ENCODE measurements at places on chromosomes 7 and 10.

DNA sequence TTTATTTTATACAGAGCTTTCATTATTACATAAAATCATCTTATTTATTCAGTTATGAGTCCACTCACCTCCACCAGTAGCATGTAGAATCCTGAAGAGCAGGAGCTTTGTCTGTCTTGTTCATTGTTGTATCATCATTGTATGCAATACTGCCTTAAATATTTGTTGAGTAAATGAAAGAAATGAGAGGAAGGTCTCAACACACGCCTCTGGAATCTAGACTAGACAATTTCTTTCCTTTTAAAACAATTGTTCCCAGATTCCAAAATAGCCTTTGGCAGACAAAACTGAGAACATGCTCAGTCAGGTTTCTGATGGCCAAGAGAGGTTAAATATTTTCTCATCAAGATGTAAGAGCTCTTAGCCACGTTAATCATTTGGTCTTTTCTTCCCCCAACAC lies 173.1 kb upstream of the AGR3 start:
- no peak for DNase-seq

GRCh38 chr10:131772441-131772840 lies 128.4 kb upstream of the PPP2R2D start:
- no peak for DNase-seq

DNA sequence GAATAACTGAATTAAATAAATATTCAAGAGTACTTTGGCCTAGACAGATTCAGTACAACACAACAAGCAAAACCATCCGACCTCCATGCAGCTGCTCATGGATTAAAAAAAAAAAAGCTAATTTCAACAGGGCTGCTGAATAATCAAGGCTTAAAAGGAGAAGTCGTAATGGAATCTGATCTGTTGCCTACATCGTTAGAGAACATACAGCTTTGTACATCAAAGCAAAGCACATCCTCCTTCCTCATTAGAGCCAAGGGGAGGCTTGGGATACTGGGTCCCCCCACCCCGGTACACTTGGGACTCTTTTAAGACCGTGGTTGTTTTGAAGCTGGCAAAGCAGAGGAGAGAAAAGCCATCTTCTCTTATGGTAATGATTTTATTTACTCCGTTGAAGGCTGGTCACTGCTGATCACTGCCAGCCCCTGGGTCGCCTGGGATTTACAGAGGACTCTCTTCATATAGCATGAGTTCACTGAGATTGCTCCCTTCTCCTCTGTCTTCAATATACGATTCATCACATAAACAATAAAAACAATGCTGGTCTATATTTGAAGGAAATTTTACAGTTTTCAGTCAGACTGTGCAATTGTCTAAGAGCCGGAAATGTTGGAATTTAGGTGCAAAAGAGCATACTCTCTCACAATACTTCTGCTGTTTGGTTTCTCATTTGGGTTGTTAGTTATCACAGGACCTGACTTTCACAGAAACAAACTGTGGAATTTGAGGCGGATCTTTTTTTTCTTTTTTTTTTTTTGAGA lies 148.8 kb downstream of the FAM107B start:
- no peak for DNase-seq

DNA sequence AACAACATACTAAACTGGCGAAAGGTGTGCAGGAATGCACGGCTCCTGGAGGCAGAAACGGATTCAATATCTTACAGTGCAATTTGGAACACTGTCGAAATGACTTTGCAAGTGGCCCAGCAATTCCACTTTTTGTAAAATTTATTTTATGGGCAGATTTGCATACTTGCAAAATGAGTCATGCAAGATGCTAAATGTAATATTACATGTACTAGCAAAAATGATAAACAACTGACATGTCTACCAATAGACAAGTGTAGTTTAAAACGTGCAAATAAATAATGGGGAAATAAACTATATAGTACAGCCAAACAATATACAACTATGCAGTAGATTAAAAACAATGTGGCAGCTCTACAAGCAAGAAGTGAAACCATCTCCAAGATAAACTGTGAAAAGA lies 97.7 kb downstream of the ARHGAP12 start:
- DNase-seq, result peak; percentile 71

DNA sequence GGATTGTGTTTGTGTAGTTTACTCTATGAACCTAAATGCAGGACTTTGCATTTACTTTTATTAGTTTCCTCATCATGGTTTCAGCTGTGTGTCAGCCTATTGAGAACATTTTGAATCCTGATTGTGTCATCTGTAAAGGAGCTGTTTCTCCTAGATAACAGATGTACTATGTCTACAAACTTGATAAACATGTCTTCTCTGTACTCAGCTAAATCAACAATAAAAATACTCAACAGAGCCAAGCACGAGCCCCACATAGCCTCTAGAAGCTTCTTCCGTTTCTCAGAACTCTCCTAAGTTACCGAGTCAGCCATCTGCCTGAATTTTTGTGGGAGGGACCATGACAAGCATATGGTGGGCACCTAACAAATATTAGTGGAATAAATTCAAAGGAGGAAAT lies 234.7 kb downstream of the SKAP2 start:
- DNase-seq, result no peak

GRCh38 chr7:4633012-4633411 lies 49.1 kb upstream of the FOXK1 start:
- DNase-seq, result peak; percentile 76

- DNase-seq, result no peak
Measured at GRCh38 chr7:144408121-144408520, 4.6 kb upstream of the NOBOX start.

GRCh38 chr10:90245623-90246022 lies 544.2 kb downstream of the KIF20B start:
- no peak for DNase-seq

- DNase-seq, result no peak
Measured at GRCh38 chr10:76358743-76359395, 927.4 kb downstream of the LRMDA start.

GRCh38 chr10:59805014-59805413 lies 51.8 kb upstream of the MRLN start:
- DNase-seq, result peak; percentile 5

DNA sequence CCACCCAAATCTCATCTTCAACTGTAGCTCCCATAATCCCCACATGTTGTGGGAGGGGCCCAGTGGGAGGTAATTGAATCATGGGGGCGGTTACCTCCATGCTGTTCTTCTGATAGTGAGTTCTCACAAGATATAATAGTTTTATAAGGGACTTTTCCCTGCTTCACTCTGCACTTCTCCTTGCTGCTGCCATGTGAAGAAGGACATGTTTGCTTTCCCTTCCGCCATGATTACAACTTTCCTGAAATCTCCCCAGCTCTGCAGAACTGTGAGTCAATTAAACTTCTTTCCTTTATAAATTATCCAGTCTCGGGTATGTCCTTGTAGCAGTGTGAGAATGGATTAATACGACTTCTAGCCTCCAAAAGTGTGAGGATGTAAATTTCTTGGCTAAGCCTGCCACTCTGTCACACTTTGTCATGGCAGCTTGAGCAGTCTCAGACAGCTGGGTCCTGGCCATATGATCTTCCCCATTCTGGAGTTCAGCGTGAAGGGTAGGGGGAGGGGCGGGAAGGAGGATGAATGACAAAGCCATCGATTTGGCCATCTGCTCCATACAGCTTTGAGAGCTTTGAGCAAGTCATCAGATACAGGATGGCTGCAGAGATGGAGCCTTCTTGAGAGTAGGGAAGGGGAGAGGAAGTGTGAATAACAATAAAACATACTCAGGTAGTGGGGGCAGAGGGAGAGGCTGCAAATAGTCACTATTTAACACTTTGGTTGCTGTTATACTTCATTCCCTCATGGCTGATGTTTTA lies 19.1 kb upstream of the INPP5F start:
- no peak for DNase-seq

DNA sequence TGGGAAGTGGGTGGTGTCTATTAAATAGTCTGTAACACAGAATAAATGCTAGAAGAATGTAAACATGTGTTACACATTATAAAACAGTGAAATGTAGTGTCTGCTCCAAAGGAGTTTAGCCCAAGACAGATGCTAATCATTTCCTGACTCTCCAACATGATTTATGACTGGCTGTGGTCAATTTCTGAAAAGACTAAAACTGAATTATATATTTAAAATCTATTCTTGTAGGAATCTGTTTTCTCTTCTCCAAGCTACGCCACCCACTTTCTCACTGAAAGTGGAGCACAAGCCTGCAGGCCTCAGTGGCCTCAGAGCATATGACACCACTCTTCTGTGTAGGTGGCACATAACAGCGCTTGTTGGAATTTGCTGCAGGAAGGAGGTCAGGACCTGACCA lies 44.4 kb downstream of the CTTNBP2 start:
- no peak for DNase-seq

GRCh38 chr10:20277820-20278219 lies 461.6 kb downstream of the PLXDC2 start:
- no peak for DNase-seq

GRCh38 chr10:17003651-17004286 lies 125.8 kb downstream of the CUBN start:
- DNase-seq, result no peak

- DNase-seq, result no peak
Measured at GRCh38 chr10:120719333-120719732, 131.8 kb upstream of the WDR11 start.

GRCh38 chr10:85847085-85847484 lies 519.5 kb downstream of the GRID1 start:
- DNase-seq, result no peak

GRCh38 chr7:73352784-73353183 lies 24.8 kb downstream of the FKBP6 start:
- DNase-seq, result no peak

DNA sequence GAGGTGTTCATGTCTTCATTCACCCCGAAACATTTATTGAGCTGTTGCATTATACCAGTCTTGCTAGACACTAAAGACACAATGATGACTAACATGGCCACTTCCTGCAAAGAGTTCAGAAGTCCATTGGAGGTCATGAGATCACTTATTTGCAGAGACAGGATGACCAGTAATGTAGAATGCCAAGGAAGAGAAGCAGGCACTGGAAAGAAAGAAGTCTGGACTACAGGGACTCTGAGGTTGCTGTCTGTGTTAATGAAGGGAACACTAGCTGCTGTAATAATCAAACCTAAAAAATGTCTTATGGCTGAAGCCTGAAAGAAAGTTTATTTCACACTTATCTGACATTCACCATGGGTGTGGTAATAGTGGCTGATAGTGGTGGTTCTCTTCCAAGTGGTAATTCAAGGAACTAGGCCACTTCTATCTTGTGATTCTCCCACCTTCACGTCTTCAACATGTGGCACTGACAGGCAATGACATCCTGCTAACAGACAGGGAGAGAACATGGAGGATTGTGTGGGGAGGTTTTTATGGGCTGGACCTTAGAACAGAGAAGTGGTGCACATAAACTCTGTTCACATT lies 89.2 kb upstream of the MKLN1 start:
- DNase-seq, result peak; percentile 81

DNA sequence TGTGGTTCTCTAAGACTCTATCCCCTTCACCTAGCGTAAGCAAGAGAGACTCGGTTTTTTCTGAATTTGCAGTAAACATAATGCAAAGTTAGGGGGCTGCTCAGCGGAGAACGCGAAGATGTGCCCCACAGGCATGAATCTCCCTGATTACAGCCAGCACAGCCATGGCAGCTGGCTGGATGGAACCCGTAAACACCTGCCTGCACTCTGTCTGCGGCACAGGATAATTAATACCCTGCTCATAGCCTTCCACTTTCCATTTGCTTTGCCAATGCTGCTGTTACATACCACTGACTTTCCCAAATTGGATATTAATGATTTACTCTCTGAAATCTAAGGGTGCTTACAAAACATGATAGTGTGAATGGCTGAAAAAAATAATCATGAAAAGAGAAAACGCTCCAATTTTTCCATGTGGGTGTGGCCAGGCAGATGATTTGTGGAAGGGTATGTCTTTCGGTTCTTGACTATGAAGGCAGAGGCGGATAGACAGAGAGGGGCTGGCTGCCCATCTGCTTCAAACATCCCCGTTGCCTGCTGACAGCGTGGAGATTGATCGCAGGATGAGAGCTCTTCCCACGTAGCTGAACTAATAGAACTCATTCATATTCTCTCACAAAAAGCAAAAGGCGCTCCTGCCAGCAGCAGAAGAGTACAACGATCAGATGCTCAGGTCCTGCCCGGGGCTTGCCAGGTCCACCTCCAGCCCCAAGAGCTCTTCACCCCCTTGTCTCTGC lies 193.2 kb upstream of the GHITM start:
- no peak for DNase-seq

GRCh38 chr10:78742730-78743615 lies 325.8 kb upstream of the ZMIZ1 start:
- DNase-seq, result no peak

DNA sequence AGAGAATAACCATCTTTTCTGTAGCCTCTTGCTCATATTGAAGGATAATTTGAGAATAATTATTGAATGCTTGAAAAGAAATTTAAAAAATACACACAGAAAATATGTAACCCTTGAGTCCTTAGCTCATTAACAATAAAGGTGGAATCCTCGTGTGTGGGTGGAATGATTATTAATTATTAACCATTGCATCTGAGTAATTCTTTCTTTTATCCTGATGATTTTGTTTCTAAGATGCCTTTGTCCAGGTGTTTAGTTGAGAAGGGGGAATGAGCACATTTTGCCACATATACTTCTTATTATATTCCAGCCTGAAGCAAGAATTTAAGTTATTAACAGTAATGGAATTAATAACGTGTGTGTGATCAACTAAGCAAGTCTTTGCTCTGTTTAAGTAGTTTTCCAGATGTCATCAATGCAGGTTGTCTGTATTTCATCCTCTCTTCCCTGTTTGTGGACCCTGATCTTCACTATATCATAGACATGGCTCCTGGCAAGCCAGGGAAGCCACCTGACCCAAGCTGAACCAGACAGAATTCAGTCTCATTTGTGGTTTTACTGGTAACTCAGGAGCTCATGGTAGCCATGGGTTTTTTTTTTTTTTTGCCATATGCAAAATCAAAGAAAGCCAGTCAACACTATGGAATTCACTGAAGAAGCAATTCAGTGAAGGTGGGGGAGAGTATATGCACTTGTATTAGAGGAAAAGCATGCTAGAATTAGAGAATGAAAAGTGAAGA lies 144.3 kb downstream of the KIF20B start:
- DNase-seq, result peak; percentile 52

DNA sequence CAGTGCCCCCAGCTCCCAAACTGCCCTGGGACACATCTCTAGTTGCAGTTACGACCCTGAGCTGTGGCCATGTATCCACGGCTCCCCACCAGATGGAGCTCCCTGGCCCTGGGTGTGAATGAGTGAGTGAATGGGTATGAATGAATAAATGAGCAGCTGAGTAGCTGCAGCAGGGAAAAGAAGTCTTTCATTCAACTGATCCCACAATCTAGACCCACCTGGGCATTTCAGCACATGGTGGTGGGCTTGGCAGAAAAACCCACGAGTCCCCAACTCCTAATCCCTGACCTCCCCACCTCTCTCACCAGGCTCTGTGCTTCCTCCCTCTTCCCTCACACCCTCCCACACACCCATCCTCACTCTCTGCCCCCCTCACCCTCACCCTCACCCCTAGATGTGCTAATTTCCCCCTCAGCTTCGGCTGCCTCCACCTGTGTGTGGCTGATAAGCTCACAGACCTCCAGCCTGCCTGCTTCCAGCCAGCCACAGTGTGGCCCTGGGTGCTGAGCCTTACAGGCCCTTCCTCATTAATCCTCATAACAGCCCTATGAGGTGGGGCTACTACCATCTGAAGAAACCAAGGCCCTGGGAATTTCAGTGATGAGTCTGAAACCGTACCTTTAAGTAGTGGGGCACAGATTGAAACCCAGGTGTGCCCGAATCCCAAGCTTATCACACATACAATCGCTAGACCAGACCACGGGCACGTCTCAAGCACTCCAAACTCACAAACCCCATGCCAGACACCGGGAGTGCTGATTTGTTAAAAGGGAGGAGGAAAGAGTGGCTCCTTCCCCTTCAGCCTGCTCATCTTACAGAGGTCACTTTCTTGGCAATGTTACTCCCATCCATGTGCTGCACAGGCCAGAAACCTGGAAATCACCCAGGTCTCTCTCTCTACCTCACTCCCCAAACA lies 2.2 kb upstream of the ATP6V1F start:
- peak; percentile 81 for DNase-seq
